Suppressor macrophage treated with lipopolysaccharide for 4 hours (primary cell): ENCODE measurements at places on chromosomes 7 and 10.
A peak's percentile ranks its signal among the peaks of the same experiment; 100 is the strongest.

DNA sequence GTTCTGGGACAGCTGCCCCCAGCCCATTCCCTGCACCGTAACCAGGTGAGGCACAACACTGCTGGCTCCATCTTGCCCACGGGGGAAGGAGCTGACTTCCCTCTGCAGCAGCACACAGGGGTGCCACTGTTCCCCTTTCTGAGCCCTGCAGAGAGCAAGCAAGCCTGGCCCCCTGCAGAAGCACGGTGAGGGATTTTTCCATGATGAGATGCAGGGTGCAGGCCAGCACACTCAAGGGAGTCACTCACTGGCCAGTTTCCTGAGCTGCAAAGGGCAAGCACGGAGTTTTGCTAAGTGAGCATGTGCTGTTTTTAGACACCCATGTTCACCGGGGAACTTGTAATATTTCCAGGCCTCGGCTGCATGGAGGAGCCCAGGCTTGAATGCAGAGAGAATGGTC is 176.6 kb downstream of the PIP4K2A start:
- DNase-seq, result no peak

DNA sequence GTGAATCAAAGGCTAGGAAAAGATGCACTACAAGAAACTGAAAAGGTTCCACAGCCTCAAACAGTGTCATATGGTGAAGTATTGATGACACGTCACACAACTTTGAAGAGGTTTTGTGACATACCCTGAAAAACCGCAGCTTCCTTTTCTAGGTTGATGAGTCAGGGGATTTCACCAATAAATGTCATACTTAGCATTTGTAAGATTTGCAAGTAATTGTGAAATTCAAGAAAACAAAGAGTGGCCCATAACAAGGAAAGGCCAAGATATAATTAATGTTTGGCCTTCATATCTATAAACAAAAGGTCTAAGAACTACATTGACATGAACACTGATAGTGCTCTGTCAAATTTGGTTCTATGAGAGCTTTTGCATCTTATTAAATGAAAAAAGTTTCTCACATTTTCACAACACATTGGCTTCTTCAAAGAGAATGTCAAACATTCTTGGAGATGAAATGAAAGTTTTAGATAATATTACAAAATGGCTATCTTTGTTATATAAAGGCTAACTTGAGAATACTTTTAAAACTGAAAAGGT is 62.0 kb upstream of the NAMPT start:
- DNase-seq, result peak; percentile 98

DNA sequence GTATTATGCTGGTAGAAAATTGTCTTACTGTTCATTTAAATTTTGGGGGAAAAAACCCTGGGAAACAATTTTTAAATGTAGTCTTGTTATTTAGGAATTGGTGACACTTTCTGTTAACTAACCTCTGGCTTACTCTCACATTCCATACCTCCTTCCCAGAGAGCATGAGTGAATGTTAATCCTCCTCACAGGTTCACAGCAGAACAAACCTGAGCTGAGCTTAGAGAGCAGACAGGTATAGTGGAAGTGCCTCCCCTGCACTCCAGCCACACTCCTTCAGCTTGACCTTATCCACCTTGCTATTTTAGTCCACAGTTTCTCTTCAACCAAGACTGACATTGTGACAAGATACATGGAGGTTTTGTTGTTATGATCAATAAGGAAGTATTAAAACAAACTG is 235.9 kb downstream of the FOXP2 start:
- no peak for DNase-seq

- peak; percentile 59 for DNase-seq
Observed at GRCh38 chr10:90858461-90858968, 676 bp upstream of the HTR7 start.

- peak; percentile 92 for DNase-seq
Observed at GRCh38 chr7:37031571-37032257, 307.4 kb upstream of the AOAH start.

- no peak for DNase-seq
Observed at GRCh38 chr10:77513781-77514331, 123.8 kb downstream of the KCNMA1 start.

GRCh38 chr10:3867454-3868270 is 82.7 kb upstream of the KLF6 start:
- DNase-seq, result peak; percentile 66

GRCh38 chr7:31311552-31311951 is 29.0 kb downstream of the NEUROD6 start:
- no peak for DNase-seq

DNA sequence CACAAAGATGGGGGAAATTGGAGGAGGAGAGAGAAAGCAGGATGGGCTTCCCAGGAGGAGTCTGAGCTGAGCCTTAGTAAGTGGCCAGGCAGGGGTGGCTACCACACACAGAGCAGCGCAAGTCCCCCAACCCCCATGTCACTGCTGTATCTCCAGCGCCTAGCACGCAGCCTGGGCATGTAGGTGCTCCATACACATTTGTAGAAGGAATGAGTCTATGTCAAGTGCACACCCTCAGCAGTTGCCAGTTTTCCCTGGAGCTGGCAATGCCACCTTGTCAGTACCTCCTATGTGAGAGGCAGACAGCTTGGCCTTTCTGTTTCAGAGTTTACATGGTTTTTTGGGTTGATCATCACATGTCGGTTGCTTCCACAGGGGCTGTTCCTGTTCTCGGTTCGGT is 116.1 kb downstream of the CLEC2L start:
- DNase-seq, result no peak

GRCh38 chr7:55100544-55101327 is 81.9 kb downstream of the EGFR start:
- no peak for DNase-seq

GRCh38 chr10:80526742-80527141 is 11.0 kb upstream of the SH2D4B start:
- DNase-seq, result peak; percentile 65

DNA sequence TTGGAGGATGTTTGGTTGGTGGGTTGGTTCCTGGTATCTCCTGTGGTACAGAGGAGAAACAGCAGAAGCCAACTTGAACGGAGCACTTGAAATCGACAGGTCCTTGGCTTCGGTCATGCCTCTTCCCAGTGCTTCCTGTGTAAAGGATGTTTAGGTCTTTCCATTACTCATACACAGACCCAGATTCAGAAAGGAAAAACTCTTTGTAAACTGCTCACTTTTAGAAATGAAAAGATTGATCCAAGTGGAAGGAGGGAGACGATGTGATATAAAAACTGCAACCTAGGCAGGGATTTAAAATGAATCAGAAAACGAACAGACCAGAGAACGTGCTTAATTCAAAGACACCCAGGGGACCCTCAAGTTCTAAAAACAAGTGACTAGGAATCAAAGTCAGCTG is 338.4 kb downstream of the GALNT17 start:
- DNase-seq, result no peak

- peak; percentile 88 for DNase-seq
Observed at GRCh38 chr10:62632071-62632809, 172.3 kb upstream of the ADO start.

- DNase-seq, result no peak
Observed at GRCh38 chr7:98778421-98778820, 91.4 kb downstream of the TMEM130 start.

GRCh38 chr7:127504715-127505114 is 80.7 kb downstream of the GCC1 start:
- peak; percentile 25 for DNase-seq

GRCh38 chr7:71793251-71793650 is 618.9 kb downstream of the CALN1 start:
- DNase-seq, result no peak

DNA sequence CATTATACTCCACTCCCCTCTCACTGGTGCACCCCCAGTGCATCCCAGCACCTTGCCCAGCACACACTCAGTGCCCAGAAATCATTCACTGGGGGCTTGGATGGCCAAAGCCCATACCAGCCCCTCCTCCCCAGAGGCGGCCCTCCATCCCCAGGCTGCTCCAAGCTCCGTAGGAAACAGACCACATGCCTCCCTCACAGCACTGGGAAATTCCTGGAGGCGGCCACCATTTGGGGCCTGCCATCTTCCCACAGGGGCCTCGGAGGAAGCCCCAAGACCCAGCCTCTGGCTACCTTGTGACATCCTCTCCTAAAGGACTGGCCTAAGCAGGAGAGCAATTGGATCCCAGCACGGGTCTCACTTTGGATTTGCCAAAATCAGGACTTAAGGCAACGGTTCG is 49.7 kb downstream of the FOXL3 start:
- DNase-seq, result no peak

DNA sequence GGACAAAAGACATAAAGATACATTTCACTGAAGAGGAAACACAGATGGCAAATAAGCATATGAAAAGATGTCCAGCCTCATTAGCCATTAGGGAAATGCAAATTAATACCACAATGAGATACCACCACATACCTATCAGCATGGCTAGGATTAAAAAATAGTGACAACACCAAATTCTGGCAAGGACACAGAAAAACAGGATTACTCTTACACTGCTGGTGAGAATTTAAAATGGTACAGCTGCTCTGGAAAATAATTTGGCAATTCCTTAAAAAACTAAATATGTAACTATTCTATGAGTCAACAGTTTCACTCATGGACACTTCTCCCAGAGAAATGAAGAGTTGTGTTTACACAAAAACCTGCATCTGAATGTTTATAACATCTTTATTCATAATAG is 121.1 kb downstream of the C10orf90 start:
- DNase-seq, result no peak

- DNase-seq, result no peak
Observed at GRCh38 chr7:90850066-90850465, 253.9 kb downstream of the CDK14 start.

DNA sequence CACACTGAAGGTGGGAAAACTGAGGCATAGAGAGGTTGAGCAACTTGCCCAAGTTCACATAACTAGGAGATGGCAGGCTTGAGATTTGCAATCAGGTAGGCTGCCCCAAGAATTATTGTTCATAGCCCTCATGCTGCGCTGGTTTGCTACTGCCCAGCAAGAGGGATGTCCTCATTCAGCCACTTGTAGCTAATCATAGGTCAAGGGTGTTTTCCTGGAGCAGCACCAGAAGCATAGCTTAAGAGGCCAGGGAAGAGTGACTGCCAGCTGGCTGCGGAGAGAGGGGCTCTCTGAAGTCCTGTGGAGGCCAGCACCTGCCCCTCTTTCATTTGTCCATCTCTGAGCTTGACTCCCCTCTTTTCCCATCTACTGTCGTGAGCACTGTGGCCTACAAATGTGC is 15.0 kb downstream of the CDHR3 start:
- no peak for DNase-seq

DNA sequence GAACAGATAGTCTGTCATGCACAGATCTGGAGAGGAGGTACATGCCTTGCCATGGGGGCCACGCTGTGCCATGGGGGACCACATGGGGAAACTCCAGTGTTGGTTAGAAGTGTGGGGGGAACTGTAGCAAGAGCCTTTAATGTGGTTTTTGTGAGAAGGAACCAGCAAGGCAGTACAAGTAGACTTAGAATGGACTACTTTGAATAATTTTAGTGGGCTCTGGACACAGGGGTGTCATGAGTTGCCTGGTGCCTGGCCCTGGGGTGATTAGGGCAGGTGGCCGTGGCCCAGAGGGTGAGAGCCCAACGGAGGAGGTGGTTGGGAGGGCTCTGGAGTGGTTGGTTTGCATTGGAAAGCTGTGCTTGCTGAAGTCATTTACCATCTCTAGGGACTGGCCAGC is 77.2 kb downstream of the CXCL12 start:
- no peak for DNase-seq

- DNase-seq, result peak; percentile 88
Observed at GRCh38 chr10:3877211-3878000, 92.4 kb upstream of the KLF6 start.

GRCh38 chr7:3218411-3219225 is 82.4 kb upstream of the SDK1 start:
- peak; percentile 7 for DNase-seq

GRCh38 chr7:1968397-1969111 is 264.2 kb downstream of the MAD1L1 start:
- DNase-seq, result no peak

DNA sequence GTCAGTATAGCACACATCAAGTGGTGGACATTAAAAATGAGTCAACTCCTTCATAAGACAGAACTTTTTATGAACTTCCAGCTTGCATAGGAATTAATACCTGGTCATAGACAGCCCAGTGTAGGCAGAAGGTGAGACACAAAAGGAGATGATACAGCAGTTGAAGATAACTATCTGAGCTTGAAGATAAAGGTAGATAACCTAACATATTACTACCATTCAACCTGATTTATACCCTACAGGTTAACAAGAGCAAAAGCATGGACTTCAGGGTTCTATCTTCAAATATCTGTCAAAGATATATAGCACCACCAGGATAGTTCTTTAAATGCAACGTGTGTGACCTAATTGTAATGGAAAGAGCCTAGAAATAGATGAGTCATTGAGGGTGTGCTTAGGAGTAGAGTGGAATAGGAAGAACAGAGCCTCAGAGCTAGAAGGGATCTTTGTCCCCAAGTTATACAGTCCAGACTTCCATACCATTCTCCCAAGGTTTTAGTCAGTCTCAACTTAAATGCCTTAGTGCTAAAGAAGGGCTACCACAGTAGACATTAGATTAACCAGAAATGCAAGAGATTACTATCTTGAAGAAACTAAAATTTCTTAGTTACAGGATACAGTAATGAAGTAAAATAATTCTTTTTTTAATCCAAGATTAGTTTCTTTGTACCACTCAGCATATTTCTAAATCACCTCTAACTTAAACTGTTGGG is 9.2 kb downstream of the ZNF800 start:
- peak; percentile 37 for DNase-seq

DNA sequence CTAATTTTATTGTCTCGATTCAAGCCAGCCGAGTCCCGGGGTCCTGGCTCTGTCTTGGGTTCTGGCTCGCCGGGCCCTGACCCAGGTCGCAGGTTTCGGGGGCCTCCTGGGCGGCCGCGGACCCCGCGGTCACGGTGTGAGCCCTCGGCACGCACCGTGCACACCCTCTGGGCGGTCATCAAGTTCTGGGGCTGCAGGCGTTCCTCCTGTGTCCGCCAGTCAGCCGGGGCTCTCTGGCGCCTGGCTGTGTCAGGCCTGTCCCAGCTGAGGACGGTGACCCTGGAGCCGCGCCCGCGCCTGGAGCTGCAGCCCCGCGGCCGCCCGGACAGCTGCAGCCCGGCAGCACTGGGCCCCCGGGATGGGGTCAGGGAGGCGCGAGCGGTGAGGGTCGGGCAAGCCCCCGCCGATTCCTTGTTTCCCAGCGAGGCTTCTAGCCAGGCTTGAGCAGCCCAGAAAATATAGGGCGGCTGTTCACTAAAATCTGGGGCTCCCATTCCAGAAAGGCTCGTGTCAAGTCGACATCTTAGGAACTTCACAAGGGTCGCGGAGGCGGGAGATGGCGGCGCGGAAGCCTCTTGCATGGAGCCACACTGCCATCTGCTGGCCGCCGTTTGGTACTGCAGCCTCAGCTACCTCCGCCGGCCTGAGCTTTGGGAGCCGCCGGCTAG is 4.2 kb upstream of the HOXA7 start:
- DNase-seq, result peak; percentile 88

- no peak for DNase-seq
Observed at GRCh38 chr7:20260223-20260622, 43.0 kb upstream of the MACC1 start.

DNA sequence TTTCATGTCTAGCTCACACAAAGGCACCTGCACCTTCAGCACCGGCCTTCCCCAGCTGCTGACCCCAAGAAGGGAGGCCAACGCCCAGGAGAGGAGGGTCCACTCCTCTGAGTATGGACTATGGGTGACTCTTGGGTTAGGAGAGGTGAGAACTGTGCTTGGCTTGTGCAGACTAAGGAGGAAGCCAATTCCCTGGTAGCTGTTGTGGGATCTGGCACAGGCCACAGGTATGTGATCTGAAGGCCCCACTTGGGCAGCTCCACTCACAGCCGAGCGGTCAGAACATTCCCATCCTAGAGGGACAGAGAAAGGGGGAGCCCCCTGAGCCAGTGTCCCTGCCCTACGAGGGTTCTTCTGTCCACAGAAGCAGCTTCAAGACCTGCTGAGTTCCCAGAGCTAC is 52.8 kb upstream of the FIGNL1 start:
- no peak for DNase-seq
